ENCODE measurements at places on chromosomes 7 and 10.
A peak's percentile ranks its signal among the peaks of the same experiment; 100 is the strongest.

DNA sequence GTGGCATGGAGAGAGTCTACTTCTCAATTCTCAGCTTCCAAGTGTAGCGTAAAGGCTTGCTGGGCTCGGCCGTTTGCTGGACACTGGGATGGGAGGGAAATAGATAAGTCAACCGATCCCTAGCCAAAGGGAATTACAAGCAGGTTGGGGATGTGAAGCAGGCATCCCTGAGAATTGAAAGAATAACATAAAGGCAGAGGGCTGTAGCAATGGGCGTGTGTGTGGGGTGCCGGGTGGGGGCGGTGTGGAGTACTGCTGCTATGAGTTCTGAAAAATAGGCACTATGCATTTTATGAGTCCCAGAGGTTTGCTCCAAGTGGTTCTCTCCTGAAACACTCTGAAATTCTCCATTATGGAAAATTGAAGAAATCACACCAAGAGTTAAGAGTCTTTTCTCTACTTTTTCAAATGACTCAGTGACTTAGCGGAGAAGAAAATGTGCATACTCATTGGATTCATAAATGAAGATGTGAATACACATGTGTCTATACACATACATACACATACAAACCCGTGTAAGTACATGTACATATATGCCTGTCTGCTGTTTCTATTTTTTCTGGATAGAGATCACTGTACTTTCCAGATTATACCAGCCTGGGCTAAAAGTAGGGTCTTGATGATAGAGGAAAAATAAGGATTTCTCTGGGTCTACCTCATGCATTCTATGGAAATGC is 65.4 kb downstream of the ADRA2A start:
- no peak for DNase-seq

DNA sequence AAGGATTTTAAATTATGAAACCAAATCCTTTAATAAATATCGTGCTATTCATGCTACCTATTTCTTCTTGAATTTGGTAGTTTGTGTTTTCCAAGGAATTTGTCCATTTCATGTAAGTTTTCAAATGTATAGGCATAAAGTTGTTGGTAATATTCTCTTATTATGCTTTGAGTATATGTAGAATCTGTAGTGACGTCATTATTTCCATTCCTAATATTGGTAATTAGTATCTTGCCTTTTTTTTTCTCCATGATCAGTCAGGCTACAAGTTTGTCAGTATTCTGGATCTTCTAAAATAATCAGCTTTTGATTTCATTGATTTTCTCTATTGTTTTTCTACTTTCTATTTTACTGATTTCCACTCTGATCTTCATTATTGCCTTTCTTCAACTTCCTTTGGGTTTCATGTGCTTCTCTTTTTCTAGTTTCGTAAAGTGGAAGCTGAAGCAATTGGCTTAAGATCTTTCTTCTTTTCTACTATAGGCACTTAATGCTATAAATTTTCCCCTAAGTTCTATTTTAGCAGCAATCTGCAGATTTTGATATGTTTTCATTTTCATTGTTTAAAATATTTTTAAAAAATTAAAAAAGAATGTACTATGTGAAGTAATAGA is 156.5 kb upstream of the HDAC9 start:
- no peak for DNase-seq

DNA sequence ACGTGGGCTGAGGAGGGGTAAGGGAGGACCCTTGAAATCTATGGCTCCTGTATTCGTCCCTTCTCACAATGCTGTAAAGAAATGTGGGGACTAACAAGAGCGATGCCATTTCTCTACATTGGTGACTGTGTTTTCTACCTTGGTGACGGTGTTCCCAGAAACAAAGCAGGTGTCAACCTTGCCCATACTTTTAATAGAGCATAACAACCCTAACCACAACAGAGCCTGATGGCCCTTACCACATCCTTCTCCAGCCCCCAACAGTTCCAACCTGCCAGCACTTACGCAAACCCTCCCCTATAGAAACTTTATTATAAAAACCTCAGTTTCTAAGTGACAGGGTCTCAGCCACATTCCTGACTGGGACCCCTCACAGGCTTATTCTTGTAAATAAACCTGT is 28.2 kb upstream of the ADCYAP1R1 start:
- no peak for DNase-seq

- no peak for DNase-seq
These were observed 326.7 kb downstream of the PTEN start for GRCh38 chr10:88190123-88190522.

DNA sequence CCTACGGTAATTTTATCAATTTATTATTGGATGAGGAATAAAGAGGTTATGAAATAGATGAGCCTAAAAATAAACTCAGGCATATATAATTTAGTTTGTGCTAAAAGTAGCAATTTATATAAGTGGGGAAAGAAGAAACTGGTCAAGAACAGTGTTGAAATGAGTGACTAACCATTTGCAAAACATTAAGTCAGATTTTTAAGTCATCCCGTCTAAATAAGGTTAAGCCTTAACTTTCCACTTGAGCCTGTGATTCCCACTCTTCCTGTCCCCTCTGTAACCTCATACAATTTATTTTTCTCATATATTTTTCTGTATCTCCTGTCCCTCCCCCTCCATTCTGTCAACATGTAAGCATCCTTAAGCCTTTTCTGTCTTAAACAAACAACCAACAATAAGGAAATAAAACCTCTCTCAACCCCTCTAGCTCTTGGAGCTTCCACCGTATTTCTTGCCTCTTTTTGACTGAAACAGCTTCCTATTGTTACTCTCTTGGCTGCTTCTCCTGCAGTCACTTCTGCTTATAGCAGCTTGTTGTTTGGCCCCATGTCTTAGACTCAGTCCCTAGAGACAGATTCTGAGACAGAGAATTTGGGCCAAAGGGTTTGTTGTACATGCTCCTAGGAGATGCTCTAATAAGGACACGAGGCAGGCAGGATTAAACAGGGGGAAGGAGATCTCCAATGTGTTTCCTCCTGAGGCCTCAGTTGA is 109.7 kb downstream of the GNAI1 start:
- no peak for DNase-seq

GRCh38 chr7:112150823-112151641 is 55.2 kb downstream of the DOCK4 start:
- DNase-seq, result no peak

DNA sequence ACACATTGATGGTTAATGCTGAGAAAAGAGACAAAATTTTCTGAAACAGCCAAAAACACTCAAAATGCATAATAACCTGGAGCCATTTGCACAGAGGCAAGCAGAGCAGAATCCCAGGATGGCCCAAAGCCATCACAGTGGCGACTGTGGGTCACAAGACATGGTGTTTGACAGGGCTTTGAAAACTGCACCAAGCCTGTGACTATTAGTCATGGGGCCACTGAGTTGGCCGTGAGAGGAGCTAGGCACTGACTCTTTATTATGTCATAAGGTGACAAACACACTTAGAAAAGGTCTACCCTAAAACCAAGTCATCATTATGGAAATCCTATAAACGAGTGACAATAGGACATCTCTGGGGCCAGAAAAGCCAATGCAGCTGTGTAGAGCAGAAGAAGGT is 23.9 kb downstream of the DRGX start:
- no peak for DNase-seq

- DNase-seq, result peak; percentile 56
These were observed at the start of gene ADAM12 for GRCh38 chr10:126387931-126388911. Gene ADAM12 (minus strand): TSS chr10:126388477. CDS start chr10:126388145, 332 bp downstream.

DNA sequence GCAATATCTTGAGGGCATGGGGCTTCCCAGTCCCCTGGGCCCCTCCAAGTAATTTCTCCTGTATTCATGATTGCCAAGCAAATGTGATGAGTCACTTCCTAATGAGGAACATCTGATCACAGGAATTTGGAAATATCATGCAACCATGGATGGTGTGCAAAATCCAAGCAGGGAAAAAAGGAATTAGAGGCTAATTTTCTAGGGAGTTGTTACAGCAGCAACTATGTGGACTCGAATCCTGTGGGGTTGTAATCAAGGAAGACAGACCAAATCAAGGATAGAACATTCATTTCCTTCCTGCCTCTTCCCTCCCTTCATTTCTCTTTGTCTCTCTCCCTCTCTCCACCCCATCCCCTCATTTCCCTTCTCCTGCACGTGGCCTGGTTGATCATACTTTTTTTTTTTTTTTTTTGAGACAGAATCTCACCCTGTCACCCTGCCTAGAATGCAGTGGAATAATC is 23.9 kb upstream of the AGFG2 start:
- DNase-seq, result peak; percentile 90

DNA sequence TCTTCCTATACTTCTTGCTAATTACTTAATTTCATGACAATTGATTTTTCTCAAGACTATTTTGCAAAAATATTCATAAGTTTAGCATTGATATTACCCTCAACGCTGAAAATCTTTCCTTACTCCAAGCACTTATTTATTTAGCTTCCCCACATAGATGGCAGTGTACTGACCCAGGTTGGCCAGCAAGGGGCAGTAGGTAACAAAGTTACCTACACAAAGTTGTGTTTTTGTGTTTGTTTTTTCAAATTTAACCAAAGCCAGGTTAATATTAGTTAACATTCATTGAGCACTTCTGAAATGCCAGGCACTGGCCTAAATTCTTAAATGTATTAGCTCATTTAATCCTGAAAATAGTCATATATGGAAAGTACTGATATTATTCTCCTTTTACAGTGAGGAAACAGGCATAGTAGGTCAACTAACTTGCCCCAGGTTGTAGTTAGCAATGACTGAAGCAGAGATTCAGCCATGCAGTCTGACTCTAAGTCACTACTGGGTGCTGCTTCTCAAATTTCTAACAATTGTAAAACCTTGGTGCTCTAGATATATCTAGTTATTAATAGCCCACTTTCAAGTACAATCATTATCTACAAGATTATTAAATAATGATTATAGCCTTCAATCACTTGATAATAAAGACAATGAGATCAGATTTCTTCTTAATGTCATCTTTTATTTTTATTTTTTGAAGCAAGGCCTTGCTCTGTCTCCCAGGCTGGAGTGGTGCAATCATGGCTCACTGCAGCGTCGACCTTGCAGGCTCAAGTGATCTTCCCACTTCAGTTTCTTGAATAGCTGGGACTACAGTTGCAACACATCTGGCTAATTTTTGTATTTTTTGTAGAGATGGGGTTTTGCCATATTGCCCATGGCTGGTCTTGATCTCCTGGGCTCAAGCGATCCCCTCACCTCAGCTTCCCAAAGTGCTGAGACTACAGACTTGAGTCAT is 5.8 kb upstream of the GGCT start:
- peak; percentile 40 for DNase-seq

DNA sequence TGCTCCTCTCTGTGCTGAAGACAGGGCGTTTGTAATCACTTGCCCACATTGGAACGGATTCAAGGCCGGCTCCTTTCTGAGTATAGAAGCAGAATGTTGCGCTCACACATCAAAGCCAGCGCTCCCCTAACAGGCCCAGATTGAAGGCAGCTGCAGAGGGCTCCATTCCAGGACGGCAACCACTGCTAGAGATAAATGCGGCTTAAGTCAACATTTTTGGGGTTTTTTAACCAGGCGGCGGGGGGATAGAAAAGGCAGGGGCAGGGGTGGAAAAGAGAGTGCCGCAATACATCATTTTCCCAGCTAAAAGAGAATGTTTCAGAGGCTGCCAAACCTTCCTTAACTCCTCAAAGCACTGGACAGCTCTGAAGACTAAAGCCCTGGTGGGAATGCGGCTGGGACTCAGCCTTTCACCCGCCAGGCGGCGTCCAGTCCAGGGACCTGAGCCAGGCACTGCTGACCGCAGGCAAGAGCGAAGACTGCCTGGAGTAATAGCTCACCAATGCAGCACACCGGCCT is 189.6 kb downstream of the TNS3 start:
- DNase-seq, result no peak

GRCh38 chr7:78924581-78924980 is 528.9 kb downstream of the MAGI2 start:
- DNase-seq, result peak; percentile 28

- DNase-seq, result no peak
These were observed 20.2 kb upstream of the PDGFA start for GRCh38 chr7:539731-540411.

GRCh38 chr7:51141451-51142003 is 175.1 kb downstream of the COBL start:
- peak; percentile 56 for DNase-seq

- no peak for DNase-seq
These were observed 13.9 kb downstream of the HECTD2 start for GRCh38 chr10:91424016-91424415.

- no peak for DNase-seq
These were observed 322.4 kb upstream of the GHITM start for GRCh38 chr10:83816942-83817341.

DNA sequence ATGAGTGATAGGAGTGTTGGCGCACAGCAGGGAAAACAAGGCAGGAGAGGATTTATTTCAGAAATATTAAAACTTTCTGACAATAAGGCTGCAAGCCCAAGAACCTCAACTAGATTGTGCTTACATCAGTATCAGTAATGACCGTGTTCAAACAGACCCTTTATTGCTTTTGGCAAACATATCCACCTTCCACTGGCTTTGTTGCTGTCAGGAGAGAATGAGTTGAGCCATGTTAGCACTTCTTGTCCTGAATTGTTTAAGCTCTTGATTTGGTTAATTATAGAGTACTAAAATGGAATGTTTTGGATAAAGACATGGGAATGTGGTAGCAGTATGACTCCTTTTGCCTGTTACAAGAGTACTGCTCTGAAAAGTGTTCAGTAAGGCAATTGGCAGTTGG is 3.8 kb downstream of the AHCYL2 start:
- DNase-seq, result no peak
